ENCODE measurements at places on chromosomes 4 and X.

- no peak for DNase-seq
These were observed 79.3 kb downstream of the FBXW7 start for GRCh38 chr4:152456609-152457008.

- DNase-seq: no peak
These were observed at the start of gene MAGEB6B for GRCh38 chrX:26160301-26160700. Gene MAGEB6B, plus strand, starts transcription at chrX:26160601. Its CDS starts 0 bp downstream, at chrX:26160601.

DNA sequence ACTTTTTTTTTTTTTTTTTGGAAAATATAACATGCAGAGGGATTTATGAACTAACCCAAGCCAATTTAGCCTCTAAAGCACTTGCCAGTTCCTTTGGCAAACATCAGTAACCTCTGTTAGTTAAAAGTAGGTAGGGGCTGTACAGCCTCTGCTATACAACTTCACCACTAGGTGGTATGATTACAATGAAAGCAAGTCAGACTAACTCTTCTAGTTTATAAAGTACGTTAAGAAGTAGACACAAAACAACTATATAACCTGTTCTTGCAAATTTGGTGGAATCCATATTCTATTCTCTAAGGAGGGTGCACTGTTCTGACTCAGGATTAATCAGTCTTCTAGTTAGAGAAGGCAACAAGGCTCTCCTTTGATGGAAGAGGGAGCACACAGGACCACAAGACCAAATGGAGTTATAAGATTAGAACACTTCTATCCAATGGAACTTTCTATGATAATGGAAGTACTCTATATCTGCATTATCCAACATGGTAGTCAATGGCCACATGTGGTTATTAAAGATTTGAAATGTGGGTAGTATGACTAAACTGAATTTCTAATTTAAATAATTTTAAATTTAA is 12.8 kb downstream of the AIMP1 start:
- peak; percentile 67 for DNase-seq

DNA sequence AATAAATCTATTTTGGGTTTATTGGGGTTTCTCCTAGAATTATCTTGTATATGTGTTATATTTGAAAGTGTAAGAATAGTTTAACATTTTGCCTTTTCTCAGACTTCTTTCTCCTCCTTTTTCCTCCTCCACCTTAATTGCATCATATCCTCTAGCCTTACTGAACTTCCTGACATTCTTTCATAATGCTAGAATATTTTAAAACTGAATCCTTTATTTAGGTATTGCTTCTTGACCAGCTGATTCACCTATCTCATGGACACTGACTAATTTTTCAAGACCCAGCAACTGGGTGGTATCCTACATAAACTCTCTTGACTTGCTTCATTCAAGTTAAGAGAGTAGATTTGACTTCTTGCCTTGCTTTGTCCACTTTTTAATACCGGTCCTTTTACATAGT is 1508.9 kb downstream of the STIM2 start:
- peak; percentile 59 for DNase-seq

GRCh38 chrX:48278958-48279357 is 23.8 kb downstream of the SSX1 start:
- no peak for DNase-seq

- DNase-seq: no peak
These were observed 56.6 kb upstream of the LAS1L start for GRCh38 chrX:65591206-65591605.

GRCh38 chr4:169203891-169204290 is 66.9 kb downstream of the SH3RF1 start:
- DNase-seq: no peak

- no peak for DNase-seq
These were observed 186.2 kb downstream of the STIM2 start for GRCh38 chr4:27046851-27047250.

- DNase-seq: no peak
These were observed 164.1 kb downstream of the PPP3CA start for GRCh38 chr4:101183221-101183620.

GRCh38 chr4:146059865-146060264 is 115.7 kb upstream of the LSM6 start:
- DNase-seq: no peak

DNA sequence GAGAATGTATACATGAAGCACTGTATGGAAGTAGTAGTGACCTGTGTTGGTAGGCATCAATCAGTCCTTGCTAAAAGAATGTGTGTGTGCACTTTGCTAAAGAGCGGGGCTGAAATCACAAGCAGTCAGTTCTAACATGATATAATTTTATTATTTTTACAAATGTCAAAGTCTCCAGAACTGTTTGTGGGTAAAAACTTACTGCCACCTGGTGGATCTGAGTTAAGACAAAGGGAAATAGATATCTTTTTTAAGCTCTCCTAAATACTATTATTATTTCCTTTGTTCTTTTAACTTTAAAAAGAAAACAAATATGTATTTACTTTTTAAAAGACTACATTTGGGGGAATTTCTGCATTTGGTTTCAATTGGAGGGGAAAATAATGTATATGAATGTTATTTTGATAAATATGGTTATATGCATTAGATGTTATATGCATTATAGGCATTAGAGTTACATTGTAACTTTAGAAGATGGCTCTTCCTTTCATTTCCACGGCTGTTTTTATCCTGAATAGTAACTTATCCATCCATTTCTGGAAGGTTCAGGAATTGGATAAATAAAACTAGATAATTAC is 7.8 kb upstream of the CLOCK start:
- peak; percentile 79 for DNase-seq

DNA sequence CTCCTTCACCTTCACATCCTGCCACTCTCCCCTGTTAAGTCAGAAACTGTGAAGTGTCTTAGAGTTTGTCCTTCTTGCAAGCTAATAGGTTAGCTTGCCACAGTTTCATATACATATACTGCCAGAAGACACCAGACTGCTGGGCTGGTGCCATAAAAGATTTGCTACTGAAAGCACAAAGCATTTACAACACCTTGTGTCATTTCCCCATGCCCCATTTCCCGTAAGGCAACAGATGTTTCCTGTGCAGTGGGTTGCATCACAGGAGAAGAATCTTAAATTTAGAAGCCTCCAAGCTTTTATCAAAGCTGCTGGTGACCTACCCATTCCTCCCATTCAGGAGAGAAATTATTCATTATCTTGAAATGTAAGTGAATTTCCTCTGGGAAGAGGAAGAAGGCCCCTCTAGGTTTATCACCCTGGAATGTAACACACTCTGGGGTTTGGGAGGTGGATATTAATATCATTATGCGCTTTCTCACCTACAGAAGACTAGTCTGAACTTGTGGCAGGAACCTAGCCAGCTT is 34.5 kb upstream of the RAB33B start:
- peak; percentile 96 for DNase-seq

DNA sequence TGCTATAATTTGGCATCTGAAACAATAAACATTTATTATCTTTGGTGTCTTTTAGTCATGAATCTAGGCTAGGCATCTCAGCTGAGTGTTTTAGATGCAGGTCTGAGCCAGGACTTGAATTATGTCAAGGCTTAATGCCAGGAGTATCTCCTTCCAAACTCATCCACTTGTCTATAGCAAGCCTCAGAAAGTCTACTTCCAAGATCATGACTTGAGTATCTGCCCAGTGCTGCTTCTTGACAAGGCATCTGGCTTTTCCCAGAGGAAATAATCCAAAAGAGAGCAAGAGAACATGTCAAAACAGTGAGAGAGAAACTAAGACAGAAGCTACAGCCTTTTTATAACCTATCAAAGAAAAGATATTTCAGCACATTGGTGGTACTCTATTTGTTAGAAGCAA is 1052.1 kb upstream of the PCDH10 start:
- DNase-seq: no peak

GRCh38 chrX:12891171-12891570 is 15.2 kb upstream of the TLR8 start:
- DNase-seq: no peak

GRCh38 chr4:15361529-15361928 is 66.3 kb upstream of the C1QTNF7 start:
- DNase-seq: no peak

Data from fibroblast of pulmonary artery (primary cell).